Activated CD8-positive, alpha-beta memory T cell treated with anti-CD3 and anti-CD28 coated beads for 1 hour (primary cell): ENCODE measurements at places on chromosomes 6 and 20.

DNA sequence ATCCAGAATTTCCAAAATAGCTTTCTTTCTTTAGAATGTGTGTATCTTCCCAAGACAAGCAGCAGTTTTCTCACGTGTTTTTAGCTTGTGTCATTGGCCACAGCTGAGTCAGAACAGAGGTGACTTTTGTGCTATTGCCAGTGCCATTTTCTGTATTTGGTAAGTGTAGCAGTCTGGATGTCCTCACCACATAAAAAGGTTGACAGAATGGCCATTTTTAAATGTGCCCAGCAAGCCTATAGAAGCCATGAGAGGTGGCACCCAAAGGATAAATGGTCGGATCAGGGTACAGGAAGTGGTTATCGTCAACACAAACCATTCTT is 269.5 kb upstream of the HSF2 start:
- DNase-seq: no peak

DNA sequence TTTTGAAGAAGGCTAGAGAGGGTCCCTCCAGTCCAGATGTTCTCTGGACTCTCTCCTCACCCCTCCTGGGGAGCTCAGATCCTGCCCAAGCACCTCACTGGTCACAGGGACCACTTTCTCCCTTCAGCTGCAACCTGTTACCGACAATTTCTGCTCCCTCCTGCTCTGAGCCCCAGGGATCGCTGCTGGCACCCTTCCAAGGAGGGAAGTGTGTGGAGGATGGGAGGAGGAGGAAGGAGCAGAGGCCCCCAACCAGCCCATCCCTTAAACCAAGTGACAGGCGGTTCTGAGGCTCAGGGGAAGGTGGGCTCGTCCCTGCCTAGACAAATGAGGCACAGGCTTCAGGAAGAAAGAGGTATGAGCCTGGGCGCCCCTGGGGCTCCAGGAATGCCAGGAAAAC is 13.9 kb downstream of the PMEPA1 start:
- DNase-seq: no peak

- DNase-seq: no peak
These were observed 2.8 kb downstream of the EZR start for GRCh38 chr6:158816329-158816728.

DNA sequence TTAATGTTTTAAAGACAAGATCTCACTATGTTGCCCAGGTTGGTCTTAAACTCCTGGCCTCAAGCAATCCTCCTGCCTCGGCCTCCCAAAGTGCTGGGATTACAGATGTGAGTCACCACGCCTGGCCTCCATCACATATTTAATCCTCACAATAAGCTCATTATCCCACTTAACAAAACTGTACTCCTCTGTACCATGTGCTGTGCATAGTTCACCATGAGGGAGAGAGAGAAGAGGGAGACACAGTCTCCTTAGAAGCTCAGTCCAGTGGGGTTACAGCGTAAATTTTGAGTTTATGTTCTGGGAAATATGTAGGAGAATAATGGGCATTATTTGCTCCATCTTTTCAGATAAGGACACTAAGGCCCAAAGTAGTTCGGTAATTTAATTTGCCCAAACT is 7.9 kb upstream of the CPNE5 start:
- no peak for DNase-seq

DNA sequence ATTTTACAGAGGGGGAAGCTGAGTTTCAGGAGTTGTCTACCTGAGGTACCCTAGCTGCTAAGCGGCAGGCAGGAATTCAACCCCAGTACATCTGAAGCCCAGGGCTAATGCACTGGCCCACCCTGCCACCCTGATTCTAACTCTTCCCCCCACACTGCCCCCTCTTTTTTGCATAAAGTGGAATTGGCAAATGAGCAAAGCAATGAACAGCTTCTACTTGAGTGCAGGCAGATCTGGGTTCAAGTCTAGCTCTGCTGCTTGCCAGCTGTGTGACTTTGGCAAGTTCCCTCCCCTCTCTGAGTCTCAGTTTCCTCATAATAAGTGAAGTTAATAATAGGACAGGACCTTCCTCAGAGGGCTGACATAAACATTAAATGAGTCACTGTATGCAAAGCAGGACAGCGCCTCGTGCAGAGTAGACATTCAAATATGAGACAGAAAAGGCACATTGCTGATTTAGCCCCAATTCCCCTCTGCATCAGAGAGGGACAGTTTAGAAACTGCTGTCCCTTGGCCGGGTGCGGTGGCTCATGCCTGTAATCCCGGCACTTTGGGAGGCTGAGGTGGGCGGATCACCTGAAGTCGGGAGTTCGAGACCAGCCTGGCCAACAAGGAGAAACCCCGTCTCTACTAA is 4.7 kb downstream of the ADA start:
- DNase-seq: no peak

DNA sequence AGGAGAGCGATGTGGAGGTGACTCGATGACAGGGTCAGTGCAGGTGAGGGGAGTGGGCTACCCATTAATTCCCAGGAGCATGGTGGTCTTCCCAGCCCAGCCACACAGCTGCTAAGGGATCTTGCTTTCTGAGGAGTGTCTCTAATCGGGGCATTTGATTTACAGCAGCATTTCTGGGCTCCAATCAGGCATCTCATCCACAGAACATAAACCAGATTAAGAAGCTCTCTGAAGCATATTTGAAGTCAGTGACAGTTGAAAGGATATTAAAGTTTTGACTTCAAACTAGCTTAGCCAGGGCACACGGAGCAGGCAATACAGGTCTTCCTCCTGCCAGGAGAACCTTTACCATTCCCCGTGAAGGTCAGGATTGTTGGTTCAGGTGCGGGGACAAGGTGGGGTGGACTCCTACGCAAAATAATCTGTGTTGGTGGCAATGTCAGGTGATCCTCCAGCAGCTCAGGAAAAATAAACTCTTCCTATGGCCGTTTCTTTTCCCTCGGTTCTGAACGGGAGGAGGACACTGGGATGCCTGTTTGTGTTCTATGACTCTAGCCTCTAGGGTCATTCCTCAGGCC is 39.9 kb upstream of the ZNF831 start:
- DNase-seq: no peak

DNA sequence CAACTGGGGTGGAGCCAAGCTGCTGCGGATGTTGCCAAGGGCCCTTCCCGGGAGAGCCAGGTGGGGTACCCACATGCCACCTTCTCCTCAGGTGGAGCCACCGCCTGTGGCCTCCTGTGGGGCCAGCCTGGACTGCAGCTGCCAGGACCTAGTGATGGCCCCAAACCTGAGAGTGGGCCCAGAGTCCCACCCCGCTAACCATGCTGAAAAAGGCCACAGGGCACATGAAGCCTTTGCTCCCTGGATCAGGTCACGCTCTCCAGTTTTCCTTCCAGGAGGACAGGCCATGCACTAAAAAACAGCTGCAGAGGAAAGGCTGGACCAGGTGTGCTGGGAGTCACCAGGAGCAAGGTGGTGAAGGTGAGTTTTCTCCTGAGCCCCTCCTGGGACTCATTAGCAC is 73.9 kb upstream of the SLC22A16 start:
- DNase-seq: no peak

- no peak for DNase-seq
These were observed 1.5 kb upstream of the PYGB start for GRCh38 chr20:25246182-25246999.

DNA sequence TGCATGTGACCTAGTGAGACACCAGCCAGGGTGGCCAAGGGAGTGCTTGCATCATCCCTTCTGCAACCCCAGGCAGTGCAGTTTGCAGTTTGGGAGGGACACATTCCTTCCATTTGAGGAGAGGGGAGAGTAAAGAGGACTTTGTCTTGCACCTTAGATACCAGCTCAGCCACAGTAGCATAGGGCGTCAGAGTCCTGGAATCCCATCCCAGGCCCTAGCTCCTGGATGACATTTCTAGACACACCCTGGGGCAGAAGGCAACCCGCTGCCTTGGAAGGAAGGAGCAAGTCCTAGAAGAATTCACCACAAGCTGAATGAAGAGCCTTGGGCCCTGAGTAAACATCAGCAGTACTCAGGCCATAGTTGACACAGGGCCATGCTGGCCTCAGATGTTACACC is 680.4 kb upstream of the IMPG1 start:
- no peak for DNase-seq

DNA sequence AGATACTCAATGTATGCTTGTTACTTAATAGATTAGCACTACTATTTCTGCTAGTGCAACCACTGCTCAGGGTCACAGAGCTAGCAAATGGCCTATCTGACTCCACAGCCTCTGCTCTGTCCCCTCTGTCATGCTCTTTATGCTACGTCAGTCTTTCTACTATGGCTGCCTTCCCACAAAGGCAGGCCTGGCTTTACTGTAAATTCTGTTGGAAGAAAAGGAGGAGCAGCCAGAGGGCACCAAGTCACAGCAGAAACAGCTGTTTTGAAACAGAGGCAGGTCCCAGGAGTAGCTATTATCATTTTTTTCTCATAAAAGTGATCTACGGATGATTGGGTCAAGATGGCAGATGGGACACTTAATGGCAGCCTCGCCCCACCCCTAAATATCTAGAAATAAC is 10.0 kb upstream of the ELMO2 start:
- no peak for DNase-seq

DNA sequence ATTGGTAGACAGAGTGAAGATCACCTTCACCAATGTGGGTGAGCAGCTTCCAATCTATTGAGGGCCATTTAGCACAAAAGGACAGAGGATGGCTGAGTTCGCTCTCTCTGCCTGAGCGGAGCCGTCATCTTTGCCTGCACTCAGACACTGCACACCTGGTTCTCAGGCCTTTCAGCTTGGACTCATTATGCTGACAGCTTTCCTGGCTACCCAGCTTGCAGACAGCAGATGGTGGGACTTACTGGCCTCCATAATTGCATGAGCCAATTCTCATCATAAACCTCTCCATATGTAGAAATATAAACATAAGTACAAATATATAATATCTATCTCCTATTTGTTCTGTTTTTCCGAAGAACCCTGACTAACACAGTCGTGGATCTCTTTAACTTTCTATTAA is 13.7 kb downstream of the TBXT start:
- DNase-seq: no peak

- DNase-seq: no peak
These were observed 592 bp downstream of the SAPCD1 start for GRCh38 chr6:31762878-31763618.

- DNase-seq: no peak
These were observed 15.6 kb upstream of the GCNT2 start for GRCh38 chr6:10505529-10505928.

- DNase-seq: no peak
These were observed 136.9 kb upstream of the SGK1 start for GRCh38 chr6:134454794-134455193.

DNA sequence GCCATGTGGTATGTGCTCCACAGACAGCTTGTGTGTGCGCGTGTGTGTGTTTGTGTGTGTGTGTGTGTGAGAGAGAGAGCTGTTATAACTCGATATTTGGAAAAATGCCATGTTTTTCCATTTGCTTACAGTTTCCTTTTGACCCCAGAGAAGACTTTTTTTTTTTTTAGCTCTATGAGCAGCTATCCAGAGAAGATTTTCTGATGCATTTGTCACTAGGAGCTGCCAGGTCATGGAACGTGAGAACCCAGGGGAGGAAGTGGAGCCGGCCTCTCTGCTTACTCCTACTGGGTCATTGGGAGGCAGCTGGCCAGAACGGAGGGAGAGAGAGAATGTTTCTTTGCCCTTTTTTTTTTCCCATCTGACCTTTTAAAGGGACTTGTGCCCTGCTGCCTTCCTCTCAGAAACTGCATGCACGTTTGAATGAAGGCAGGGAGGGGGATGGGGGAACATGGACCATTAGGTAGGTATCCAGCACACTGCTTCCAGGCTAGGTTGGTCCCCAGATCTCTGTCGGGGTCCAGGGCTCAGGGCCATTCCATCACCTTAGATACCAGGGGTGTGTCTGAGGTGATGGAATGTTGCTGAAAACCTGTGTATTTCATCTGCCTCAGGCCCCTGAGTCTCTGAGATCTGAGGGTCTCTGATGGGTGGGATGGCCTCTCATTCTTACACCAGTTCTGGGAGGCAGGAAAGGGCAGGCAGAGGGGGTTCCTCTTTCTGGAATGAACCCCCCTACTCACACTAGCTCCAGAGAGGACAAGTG is 11.2 kb upstream of the MRPS18A start:
- DNase-seq: no peak

DNA sequence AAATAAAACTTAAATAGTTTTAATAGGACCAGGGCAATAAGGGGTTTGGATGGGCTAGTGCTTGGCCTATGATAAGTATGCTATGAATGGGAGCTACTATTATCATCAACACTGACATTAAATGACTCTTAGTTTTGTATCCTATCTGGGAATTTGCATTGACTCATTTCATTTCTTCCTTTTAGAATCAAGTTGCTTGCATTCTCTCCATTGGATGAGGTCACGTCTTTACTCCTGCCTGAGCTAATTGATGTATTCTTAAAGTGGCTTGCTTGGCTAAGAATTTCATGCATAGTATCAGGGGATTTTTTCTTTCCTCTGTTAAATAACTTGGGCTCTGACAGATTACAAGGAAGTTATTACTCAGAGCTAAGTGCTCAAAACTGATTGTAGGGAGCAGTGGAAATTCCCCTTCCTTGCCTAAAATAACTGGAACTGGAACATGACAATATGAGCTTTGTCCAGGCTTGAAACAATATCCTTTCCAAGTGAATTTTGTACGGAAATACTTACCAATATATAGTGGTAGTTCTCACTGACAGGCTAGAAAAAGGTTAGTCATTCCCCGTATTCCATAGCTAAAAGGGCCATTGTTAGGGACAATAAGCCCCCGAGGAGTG is 169.9 kb downstream of the BCAS1 start:
- no peak for DNase-seq

- no peak for DNase-seq
These were observed 181.1 kb upstream of the TENT5A start for GRCh38 chr6:81933608-81934051.

DNA sequence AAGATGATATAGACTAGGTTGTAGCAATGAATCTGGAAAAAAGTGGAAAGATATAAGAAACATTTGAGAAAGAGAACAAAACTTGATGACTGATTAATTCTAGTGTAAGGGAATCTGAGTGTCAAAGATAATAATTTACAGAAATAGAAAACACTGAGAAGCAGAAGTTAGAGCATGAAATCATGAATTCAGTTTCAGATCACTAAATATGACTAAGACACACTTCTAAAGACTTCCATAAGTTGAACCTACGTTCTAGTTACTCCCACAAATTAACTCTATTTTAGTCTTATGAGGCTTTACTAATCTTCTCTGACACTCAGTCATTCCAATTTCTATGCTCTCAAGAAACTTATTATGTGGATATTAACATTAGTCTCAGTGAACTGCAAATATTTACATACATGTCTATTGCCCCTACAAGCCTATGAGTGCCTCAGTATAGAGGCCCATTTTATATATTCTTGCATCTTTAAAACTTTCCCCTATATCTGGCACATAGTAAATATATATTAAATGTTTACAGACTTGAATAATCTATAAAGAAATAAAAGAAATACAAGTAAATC is 30.4 kb downstream of the IBTK start:
- no peak for DNase-seq

- DNase-seq: no peak
These were observed 1348.2 kb upstream of the GJE1 start for GRCh38 chr6:140784573-140784972.

- DNase-seq: no peak
These were observed 160.2 kb downstream of the MRPL14 start for GRCh38 chr6:43966853-43967718.

GRCh38 chr20:10705801-10706459 is 32.1 kb upstream of the JAG1 start:
- DNase-seq: no peak
